Femur (tissue), 1 donor: ENCODE measurements at places on chromosomes 3 and 15.

DNA sequence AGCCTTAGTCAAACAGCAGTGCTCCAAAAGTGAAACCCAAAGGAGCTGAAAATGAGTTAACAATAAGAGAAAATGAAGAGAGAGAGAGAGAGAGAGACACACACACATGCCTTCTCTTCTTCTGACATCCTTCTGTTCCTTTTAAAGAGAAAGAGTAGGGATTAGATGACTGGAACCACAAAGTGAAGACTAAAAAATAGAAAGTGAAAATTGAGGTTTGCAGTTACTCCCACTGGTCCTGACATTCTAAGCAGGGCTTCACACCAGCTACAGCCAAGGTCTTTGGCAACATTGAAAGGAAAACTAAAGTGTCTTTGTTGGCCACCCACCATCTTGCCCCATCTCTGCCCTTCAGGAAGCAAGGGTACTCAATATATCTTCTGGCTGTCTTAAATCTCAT, 59.2 kb downstream of the USP50 start:
- no peak for DNase-seq

- no peak for DNase-seq
Observed at GRCh38 chr15:24919446-24919845, 35.3 kb upstream of the SNRPN start.

- no peak for DNase-seq
Observed at GRCh38 chr15:65612616-65612946, 1.6 kb upstream of the INTS14 start.

DNA sequence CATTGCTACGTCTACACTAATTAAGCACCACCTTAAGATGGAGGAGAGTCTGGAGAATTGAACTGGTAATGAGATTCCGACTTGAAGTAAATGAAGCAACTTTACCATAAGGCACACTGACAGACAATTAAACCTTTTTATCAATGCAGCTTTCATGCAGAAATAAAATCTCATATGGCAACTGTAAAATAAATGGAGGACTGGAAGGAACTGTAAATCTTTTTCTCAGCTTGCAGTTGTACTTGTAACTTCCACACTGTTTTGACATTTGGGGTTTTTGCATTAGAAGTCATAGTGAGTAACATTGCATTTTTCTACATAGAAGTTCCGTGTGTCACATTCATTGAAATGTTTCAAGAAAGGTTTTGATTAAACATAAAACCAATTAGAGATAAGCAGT, 705.3 kb downstream of the NLGN1 start:
- no peak for DNase-seq

DNA sequence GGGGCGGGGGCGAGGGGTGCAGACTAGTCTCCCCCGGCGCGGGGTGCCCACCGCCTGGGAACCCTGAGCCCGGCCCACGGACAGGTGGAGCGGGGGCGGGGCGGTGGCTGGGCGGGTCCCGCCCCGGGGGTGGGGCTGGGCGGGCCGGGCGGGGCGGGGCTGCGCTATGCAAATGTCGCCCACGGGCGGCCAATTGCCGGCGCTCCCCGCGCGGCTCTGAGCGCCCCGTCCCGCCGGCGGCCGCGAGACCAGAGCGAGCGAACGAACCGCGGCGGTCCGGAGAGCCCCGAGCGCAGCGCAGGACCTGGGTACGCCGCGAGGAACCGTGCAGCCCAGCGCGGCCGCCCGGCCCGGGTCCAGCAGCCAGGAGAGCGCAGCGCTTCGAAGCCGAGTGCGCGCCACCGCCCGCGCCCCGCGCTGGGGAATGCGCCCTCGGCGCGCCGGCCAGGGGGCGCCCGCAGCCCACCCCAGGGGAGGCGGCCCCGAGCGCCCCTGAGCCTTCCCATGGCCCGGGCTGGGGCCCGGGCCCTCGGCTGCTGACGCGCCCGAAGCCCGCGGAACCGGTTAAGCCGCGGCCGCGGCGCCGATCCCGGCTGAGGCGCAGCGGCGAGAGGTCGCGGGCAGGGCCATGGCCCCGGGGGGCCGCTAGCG, at the start of gene SEMA3F:
SEMA3F (plus strand) TSS at position 485 of the 651 bp plus-strand sequence. CDS start 4,299 bp downstream, outside the sequence.
- DNase-seq = peak; percentile 75

GRCh38 chr15:34359416-34359815, 7.6 kb downstream of the LPCAT4 start:
- no peak for DNase-seq

DNA sequence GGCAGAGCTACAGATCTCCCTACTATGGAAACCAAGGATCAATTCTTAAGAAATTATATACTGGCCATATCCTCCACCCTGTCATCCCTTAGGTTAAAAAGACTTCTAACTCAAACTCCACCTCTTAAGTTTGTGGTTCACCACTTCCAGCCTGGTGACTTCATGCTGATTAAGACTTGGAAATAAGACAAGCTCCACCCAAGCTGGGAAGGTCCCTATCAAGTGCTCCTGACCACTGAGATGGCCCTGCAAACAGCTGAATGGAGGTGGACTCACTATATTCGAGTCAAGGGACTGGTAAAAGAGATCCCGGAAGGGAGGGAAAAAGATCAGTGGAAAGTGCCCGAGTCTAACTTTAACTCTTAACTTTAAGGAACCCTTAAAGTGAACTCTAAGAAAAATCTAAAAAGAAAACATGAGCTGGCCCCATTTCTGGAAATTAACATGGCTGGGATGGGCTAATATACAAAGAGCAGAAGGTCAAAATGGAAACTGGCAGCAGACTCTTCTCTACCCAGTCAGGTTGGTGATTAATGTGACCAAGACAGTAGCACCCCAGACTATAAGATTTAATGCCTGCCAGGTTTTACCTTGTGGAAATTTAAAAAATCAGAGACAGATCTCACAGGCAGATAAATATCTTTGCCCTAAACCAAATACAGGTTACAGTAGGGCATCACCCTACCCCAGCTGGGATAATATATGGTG, 43.9 kb downstream of the PPCDC start:
- no peak for DNase-seq

GRCh38 chr3:143830786-143831185, 17.5 kb downstream of the SLC9A9 start:
- DNase-seq = no peak

- no peak for DNase-seq
Observed at GRCh38 chr3:172292422-172292821, 155.8 kb downstream of the GHSR start.

DNA sequence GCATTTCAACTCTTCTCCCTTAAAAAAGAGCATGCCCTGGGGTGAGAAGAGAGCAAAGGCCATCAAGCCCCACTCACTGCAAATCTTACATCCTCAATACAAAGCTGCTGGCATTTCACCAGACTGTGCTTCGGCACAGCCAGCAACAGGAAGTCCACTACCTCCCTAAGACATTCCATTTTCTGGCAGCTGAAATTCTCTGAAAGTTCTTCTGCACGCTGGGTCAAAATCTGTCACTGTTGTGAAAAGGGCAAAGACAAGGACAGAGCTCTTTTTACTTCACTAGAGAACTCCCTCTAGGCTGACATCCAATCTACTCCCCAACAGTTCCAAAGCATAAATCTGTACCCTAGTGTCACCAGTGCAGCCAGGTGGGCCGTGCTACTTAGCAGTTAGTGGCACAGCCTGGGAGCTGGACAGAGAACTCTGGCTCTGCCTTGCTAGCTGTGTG, 6.3 kb downstream of the MTMR10 start:
- DNase-seq = no peak

GRCh38 chr3:30048431-30048830, 558.0 kb upstream of the TGFBR2 start:
- no peak for DNase-seq
